ENCODE measurements at places on chromosomes 3 and 15.
A peak's percentile ranks its signal among the peaks of the same experiment; 100 is the strongest.

GRCh38 chr3:48656061-48656840 is 6.4 kb downstream of the CELSR3 start:
- peak; percentile 83 for DNase-seq

GRCh38 chr3:179969525-179969924 is 67.2 kb downstream of the PEX5L start:
- DNase-seq = no peak

- DNase-seq = no peak
Observed at GRCh38 chr15:83983634-83984458, 251.7 kb upstream of the GOLGA6L4 start.

- no peak for DNase-seq
Observed at GRCh38 chr3:170077361-170077760, 39.6 kb downstream of the GPR160 start.

DNA sequence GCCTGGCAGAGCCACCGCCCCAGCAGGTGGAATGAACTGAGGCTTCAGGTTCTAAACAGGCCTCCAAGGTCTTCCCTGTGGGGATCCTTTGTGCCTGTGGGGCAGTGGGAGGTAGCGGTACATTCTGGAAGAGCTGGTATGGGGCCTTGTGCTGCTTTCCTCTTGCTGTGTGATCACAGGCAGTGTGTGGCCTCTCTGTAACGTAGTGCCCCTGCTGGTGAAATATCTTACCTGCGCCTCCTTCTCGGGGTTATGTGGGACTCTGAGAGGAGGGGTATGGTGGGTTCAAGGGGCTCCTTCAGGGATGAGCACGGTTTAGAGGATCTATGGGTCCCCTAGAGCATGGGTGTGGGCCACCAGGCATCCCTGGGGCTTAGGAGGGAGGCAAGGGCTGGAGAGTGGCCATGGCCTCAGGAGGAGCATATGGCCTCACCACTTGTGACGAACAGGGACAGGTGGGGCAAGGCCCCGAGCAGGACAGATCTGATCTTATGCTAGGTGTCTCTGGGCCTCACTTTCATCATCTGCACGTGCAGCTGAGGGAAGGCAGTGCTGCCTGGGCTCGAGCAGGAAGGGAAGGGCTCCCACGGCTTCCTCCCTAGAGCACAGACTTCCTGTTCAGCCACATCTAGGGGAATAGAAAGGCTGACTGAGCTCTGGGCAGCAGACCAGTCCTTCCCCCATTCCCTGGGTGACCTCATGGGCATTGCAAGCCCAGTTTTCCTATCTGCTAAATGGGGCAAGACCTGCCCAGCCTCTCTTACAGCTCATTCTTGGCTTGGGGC is 1.9 kb upstream of the ALS2CL start:
- DNase-seq = peak; percentile 60

DNA sequence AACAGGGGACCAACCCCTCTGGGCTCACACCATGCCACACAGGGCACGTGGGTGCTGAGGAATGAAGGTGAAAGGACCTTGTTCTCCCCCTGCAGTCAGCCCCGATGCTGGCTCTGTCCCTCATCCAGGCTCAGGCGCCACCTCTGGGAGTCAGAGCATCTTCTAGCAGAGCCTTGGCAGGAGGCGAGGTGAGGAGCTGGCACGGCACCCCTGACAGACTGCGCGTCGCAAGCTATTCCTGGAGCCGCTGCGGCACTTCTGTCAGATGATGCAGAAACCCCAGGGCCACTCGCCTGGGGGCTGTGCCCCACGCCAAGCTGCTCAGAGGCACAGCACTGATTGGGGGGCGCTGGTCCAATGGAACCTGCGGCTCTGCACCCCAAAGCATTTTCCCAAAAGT is 62.0 kb downstream of the MGLL start:
- peak; percentile 65 for DNase-seq

- no peak for DNase-seq
Observed at GRCh38 chr3:34174740-34175139, 376.3 kb downstream of the PDCD6IP start.

- no peak for DNase-seq
Observed at GRCh38 chr15:59008086-59008485, 20.6 kb downstream of the RNF111 start.

DNA sequence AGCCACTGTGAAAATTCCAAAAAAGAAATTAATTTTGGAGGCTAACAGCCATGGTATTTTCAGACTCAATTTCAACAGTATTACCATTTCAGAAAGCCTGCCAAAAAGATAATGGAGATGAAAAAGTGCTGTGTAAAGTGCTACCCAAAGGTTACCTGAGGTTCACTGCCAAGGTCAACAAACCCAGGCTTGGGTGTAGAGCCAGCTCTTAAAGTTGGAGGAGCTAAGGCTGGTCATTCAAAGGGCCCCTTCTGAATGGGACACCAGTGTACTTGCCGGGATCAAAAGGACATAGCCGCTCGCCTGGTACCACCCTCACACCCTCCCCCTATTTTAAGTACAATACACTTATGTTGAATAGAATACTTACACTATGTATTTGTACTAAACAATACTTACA is 64.5 kb downstream of the ETV5 start:
- DNase-seq = no peak

DNA sequence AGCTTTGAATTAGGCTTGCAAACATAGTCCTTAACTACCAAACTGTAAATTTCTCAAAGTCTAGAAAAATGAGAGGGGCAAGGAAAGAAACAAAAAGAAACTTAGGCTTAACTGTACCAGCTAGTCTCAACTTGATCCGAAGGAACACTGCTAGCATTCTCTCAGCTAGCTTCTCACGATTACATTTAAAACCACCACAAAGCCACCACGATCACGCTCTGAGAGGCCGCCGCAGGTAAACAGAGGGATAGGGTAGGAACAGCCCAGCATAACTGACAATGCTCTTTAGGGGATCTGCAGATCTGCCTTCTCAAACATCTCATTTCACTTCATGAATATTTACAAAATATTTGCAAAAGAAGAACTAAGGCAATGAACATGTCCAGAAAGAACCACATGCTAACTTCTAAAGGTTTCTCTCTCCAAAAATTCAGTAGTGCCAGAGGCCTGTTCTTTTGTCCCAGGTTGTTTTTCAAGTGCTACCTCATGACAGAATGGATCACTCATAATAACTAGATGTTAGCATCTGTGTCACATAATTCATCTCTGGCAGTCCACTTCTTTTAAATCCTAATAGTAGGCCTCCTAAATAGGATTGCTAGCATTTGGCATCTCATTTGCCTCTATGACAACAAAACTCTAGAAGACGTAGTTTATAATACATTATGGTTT is 18.9 kb downstream of the VGLL4 start:
- DNase-seq = no peak

DNA sequence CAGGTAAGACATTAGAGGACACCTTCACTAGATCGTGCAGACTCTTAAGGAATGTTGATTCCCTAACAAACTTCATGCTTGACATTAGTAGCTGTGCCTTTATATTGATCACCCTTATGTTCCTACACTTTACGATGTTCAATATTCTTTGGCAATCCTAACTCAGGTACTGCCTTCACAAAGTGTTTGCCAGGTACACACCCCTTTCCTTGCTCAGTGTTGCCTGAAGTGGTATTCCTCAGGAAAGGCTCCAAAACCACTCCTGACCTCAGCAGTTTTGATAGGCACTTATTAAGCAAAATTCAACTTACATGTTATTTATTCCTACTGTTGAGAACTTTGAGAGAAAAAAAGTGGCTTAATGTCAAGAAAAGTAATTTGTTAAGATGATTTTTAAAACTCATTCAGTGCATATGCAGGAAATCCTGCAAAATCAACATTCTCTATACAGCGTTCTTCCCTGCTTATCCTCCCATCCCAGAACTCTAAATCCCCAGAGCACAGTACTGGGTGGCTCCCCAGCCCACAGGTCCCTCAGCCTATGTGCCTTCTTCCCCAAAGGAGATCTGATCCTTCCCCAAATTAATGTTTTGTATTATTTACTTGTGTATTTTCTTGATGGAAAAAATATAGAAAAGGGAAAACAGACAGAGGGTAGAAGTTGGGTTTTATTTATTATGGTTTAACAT is 260.7 kb downstream of the MECOM start:
- no peak for DNase-seq

DNA sequence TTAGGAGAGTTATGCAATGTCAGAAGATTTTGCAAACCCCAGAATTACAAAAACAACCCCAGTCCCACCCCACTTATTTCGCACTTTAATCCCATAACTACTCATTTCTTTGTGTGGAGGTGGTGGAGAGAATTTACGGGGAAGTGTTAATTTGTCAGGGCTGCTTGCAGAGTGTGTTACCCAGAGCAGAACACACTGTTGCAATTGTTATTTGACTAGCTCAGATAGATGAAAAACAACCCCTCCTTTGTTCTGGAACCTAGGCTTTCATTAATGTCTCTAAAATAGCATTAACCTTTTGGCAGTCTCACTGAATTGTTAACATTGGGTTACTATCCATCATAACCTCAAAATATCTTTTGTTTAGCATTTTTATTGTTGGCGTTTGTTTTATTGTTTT is 55.8 kb upstream of the MINAR1 start:
- no peak for DNase-seq

GRCh38 chr3:123410149-123410515 is 38.8 kb downstream of the ADCY5 start:
- no peak for DNase-seq

DNA sequence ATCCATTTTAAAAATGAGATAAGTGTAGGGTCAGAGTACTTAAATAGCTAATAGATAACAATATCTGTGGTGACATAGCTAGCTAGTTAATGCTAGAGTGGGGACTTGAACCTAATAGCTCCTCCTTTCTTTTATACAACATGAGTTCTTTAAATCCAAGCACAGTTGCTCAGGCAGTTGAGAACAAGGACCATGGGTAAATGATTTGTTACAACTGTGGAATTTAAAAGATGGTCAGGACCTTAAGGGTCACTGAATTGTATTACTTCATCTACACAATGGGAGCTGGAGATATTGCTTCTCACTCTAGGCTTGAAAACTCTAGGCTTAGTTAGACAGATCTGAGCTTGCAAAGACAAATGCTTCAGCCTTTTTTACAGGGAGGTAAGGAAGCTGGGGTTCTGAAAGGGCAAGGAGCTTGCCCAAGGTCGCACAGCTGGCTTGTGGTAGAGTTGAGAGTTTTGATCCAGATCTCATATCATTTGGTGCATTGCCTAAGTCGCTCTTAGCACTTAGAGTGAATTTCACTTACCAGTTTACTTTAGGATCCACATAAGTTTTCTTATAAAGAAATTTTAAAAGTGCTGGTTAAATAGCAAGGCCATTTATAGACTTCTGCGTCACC is 90.2 kb downstream of the EDEM1 start:
- no peak for DNase-seq

DNA sequence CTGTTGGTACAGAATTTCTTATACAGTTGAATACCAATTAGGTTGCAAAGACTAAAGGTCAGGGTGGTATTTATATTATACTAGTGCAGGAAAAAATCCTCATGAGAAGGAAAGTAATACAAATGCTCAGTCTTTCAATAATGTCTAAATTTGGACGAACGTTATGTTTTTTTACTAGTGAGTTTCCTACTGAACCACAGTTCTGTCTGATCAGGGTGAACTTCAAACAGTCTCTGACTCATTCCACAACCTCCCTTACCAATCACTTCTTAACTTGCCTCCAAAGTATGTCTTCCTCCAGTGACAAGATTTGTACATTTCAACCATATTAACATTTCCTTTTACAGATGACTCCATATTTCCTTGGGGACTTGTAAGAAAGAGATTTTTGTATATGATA is 3.4 kb downstream of the TMEM212 start:
- no peak for DNase-seq

GRCh38 chr3:17579289-17580031 is 163.0 kb downstream of the TBC1D5 start:
- DNase-seq = no peak

- no peak for DNase-seq
Observed at GRCh38 chr3:45321607-45322391, 66.6 kb upstream of the LARS2 start.

DNA sequence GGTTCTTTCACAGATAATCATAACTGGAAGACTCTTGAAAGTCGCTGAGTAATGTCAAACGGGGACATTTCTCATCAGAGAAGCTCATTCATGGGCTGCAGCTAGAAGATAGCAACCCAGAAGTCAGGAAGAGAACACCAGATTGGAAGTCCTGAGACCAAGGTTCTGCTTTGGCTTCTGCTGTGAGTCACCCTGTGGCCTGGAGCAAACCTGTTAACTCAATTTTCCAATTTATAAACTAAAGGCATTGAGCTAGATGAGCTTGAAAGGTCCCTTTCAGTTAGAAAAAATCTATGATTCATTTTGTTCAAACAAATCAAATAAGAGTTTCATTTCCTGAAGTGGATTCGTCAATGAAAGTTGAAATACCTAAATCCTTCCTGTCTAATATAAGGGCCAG is 402.2 kb downstream of the EPHB1 start:
- no peak for DNase-seq

- no peak for DNase-seq
Observed at GRCh38 chr15:64090527-64090926, 3.1 kb downstream of the CIAO2A start.

- no peak for DNase-seq
Observed at GRCh38 chr15:67818464-67818863, 6.8 kb upstream of the SKOR1 start.

DNA sequence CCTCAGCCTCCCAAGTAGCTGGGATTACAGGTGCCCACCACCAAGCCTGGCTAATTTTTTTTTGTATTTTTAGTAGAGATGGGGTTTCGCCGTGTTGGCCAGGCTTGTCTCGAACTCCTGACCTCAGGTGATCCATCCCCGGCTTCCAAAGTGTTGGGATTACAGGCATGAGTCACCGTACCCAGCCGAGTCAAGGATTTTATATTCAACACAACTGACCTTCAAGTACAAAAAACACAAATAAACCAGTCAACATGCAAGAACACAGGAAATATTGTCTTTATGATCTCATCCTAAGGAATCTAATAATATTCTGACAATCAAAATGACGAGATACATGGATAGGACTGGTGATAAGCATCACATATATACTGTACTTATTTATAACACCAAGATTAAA is 37.9 kb downstream of the TJP1 start:
- DNase-seq = no peak

DNA sequence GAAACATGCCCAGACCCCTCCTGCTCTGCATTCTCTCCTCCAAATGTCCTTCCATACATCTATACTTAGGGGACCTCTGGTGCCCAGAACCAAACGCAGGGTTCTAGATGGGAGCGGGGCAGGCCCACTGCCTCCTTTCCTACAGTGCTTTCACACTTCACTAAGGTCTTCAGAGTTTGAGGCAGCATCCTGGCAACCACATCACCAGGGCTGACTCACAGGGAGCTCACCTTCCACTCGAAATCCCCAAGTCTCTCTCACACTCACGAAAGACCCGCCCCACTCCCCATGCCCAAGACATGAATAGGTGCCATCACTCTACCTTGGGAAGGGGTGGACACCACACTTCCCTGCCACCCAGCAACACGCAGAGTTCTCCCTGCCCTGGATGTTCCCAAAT is 18.9 kb downstream of the HOMER2 start:
- no peak for DNase-seq
